IPS DF 6.9 (cell line): ENCODE measurements at places on chromosomes 4 and X.
A peak's percentile ranks its signal among the peaks of the same experiment; 100 is the strongest.

DNA sequence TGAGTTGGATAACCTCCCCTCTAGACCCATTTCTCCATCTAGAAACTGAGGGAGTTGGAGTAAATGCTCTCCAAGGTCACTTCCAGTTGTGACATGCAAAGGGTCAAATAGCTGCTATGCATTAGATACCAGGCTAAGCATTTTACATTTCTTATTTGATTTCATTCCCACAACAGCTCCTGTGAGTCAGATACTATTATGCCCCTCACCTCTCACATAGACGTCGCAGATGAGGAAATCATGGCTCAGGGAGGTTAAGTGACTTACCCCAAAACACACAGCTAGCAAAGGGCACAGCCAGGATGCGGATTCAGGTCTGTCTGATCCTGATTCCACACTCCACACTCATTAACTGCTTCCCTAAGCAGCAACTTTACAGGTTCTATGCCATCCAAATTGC lies 57.7 kb downstream of the PRPS1 start:
- no peak for DNase-seq

DNA sequence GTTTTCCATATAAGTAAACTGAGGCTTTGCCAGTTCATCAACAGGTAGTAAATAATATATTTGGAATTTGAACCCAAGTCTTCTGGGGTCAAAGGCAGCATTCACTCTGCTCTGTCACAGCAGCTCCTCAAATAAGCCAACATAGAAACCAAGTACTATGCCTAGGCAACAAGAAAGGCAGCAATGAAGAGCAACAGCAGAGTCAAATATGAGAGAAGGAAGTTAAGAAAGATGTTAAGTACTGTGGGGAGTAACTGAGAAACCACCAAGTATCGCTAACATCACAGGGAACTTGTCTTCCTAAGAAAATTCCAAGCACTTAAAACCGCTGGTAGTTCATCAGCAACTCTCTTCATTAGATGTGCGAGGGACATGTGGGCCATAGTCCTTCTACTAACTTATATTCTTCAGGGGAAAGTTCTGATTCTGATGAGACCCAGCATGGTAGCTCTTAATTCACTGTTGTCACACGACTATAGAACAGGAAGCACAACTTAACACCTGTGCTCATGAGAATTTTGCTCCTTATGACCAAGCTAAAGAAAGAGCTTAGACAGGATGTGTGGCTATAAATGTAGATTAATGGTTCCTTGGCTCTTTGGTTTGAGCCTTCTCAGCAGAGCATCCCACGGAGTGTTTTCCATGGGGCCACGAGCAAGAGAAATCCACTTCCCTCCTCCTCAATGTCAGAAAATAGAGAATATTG lies 107.8 kb downstream of the AR start:
- DNase-seq: no peak

DNA sequence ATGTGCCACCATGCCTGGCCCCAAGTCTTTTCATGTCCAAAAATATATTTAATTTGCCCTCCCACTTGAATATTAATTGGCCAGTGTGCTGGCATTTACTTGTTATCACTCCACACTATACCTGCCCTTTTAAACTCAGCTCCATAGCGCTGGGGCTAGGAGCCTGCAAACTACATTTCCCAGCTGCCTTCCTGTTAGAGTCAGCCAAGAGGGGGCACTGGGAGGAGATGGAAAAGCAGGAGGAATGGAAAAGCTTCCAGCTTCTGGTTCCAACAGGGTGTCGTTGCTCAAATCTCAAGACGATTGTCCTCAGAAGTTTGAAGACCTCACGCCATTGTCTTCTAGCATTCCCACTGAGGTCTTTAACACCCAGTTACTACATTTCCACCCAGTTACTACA lies 315.5 kb downstream of the BCOR start:
- DNase-seq: no peak

DNA sequence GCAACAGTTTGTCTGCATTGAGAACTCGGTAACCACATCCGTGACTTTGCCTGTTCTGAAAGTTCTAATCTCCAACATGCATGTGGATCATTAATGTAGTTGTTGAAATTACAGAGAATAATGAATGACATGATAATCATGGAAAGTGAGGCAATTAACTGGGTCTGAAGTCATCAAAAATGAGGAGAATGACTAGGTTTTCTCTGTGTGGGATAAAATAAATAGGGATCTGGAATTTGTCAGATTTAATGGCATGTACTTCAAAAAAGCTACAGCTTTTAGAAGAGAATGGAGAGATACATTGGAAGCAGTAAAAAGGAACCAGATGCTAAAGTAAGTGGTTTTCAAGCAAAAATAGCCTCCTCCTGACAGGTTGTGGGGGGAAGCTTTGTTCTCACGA lies 59.3 kb downstream of the AFM start:
- DNase-seq: no peak

DNA sequence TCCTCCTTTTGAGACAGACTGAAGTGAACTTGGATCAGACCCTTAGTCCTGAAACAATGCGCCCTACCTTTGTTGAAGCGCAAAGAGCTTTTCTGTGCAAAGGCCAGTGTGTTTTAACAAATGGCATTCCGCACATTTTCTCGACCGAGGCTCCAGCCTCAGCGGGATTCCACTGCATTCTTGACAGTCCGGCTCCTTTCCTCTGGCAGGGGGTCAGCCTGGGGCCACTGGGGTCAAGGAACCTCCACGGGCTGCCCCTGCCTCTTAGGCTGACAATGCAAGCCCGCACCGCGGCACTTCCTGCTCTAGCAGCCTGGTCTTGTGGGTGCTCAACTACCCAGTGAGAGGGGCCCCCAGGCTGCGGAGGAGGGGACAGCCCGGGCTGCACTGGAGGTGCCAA lies 47.2 kb upstream of the TFDP3 start:
- peak; percentile 58 for DNase-seq

DNA sequence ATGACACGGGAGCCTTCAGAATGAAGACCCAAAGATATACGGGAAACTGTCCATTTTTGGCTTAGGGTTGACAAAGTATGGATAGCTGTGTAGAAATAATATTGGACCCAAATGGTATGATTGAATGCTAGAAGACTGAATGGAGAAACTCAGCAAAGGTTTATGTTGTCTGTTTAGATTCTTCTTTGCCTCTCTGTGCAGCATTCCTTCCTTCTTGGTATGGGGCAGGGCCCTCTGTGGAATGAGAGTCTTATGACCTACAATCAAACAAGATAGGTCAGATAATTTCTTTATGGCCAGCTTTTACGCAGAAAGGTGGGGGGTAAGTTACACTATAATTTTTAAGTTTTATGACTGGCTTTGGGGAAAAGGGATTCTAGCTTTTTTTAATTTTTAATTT lies 124.3 kb downstream of the PCDH10 start:
- DNase-seq: no peak

- no peak for DNase-seq
These were observed 99.2 kb upstream of the ARSJ start for GRCh38 chr4:114078636-114079035.

DNA sequence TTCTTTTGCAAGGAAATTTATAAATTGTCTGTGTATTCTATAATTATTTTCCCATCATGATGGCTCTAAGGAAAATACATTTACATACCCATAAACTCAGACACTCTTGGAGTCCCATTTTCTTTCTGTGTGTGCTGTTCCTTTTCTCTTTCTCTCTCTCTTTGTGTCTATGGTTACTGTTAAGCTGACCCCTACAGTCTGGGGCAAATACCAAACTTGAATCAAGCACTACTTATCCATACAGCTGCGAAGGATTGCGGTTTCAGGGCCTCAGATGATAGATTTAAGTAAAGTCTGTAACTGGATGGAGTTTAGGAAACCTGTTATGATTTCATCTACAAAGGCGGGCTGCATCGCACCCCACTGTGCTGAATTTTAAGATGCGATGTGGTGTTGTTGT lies 150.2 kb downstream of the SHROOM3 start:
- DNase-seq: no peak

- no peak for DNase-seq
These were observed 9.5 kb downstream of the OGT start for GRCh38 chrX:71542411-71542810.

DNA sequence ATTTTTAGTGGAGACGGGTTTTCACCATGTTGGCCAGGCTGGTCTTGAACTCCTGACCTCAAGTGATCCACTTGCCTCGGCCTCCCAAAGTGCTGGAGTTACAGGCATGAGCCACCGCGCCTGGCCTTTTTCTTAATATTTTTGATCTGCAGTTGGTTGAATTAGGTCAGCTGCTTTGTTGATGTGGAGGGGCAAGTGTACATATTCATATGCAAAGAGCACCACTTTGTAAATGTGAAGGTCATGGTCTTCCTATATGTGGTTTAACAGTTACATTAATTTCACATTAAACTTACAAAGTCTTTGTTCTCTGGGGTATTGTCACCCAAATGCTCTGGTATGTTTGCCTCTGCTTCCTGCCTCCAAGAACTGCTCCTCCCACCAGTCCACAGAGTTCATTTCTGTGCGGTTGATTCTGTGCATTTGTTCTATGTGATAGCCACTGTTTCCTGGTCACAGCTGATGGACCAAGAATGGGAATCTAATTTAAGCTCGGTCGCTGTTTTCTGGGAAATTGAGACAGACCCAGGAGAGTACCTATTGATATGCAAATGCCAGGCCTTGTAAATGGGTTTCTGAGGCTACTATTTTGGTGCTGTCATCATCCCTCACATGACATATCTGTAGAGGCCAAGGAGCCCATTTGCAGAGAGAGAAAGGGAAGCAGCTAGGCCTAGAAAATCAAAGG lies 26.9 kb upstream of the HPSE start:
- DNase-seq: peak; percentile 50

DNA sequence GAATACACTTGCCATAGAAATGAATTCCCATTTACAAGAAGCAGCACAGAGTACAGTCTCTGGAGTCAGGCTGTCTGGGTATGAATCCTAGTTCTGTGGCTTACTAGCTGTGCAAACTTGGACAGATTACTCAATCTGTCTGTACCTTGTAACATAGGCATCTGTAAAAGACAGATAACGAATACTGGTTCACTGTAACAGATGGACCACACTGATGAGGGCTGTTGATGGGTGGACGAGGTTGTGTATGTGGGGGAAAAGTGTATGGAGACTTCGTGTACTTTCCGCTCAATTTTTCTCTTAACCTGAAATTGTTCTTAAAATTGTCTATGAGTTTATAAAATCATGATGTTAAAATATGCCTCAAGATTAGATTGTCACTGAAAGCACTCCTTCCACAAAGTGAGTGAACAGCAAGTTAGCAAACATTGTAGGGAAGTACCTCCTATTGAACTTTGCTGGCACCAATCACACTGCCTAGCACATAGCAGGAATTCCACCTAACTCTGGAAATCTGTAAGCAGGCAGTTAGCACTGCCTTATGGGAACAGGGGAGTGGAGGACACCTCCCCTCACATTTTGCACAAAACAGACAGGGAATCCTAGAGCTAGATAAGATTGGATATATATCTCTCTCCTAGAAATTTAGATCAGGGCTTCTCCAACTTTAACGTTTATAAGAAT lies 6.5 kb upstream of the EXOSC9 start:
- DNase-seq: no peak

- no peak for DNase-seq
These were observed 74.7 kb upstream of the GPM6B start for GRCh38 chrX:13891377-13892140.

- no peak for DNase-seq
These were observed 1539.0 kb upstream of the IGFBP7 start for GRCh38 chr4:58649226-58649625.

GRCh38 chr4:141686146-141686775 lies 49.9 kb downstream of the IL15 start:
- no peak for DNase-seq

DNA sequence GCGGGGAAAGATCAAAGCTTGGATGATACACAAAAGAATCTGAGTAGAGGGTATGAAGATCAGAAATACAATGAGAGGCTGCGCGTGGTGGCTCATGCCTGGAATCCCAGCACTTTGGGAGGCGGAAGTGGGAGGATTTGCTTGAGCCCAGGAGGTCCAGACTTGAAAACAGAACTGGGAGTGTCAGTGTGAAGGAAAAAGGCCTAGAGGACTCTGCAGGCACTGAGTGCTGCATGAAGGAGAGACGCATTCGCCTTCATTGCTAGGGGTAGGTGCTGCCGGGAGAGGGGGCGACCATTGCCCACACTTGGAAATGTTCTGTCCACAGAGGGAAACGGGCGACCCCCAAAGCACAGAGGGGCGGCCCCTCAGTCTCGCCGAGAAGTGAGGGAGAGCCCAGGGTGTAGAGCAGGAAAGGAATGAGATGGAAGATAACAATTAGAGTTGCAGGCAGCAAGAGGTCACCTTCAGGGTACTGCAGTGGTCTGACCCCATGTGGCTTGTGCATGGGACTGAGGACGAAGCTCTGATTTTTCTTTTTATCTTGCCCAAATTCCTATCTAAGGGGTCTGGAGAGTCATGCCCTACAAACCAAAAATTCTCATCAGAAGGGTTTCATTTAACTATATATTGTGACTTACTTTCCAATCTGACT lies 31.8 kb upstream of the ARSD start:
- DNase-seq: no peak

- DNase-seq: no peak
These were observed 19.1 kb upstream of the ARSJ start for GRCh38 chr4:113998531-113998930.

- DNase-seq: no peak
These were observed 74.9 kb downstream of the TMEM156 start for GRCh38 chr4:38957261-38957815.

DNA sequence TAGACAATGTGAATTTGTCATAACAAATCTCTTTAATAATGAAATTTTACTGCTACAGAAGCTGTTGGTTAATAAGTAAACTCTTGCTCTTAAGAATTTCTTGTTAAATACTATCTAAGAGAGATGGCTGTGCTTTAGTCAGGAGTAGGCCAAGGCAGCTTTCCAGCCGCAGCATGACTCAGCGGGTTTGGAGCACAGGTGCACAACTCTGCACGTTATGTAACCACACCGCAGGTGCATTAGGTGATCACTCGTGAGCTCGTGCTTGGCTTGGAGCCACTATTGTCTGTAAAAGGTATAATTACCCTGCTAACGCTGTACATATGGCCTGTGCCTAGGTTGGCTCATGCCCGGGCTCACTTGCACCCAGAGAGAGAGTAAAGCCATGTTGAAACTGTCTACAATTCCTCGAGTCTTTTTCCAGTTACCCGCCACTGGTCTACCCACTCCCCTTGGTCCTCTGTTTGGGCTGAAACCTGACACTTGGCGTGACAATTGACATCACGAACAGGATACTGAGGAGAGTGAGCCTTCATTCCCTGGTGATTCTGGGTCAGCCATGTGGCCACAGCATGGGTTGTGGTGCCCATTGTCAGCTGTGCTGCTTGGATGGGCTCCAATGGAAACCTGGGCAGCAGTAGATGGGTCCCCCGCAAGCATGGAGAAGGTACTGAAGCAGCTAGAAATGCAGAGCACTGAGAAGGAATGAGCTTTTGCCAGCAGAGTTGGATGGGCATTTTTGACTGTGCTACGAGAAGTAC lies 18.4 kb upstream of the ANAPC4 start:
- DNase-seq: no peak

GRCh38 chr4:14906805-14907204 lies 95.5 kb upstream of the CPEB2 start:
- DNase-seq: no peak
